ACHN (cell line): ENCODE measurements at places on chromosomes 4 and X.

- DNase-seq, result peak; percentile 63
Observed at GRCh38 chr4:105894660-105895582, at the start of gene NPNT. Gene NPNT, plus strand, starts transcription at chr4:105895471. Its CDS starts 182 bp downstream, at chr4:105895653.

DNA sequence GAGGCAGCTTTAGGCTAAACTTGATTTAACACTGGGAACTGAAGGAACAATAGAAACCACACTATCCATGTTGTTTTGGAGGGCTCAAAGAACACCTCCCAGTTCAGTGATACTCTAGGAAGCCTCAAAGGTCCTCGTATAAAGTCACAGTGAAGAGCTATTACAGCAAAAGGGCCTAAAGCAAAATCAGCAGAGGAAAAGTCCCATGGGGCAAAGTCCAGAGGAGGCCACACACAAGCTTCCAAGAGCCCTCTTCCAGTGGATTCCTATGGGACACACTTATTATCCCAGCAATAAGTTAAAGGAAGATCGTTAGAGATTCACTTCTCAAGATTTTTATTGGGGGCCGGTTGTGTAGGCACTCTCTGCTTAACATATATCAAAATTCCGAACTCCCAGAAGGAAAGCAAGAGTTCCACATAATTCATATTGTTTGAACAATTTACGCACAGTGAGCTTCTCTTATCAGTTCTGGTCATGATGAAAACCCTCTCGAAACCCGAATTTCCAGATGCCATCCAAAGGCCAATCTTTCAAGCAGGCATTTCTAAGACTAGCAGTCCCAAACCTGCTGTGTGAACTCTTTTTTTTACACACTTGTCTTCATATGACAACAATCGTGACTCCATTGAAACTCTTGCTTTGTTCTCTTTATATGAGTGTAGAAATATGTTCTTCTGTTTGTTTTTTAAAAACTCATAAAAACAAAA is 53.7 kb downstream of the ANXA5 start:
- DNase-seq, result no peak

- no peak for DNase-seq
Observed at GRCh38 chr4:34280131-34280530, 1964.2 kb downstream of the ARAP2 start.

DNA sequence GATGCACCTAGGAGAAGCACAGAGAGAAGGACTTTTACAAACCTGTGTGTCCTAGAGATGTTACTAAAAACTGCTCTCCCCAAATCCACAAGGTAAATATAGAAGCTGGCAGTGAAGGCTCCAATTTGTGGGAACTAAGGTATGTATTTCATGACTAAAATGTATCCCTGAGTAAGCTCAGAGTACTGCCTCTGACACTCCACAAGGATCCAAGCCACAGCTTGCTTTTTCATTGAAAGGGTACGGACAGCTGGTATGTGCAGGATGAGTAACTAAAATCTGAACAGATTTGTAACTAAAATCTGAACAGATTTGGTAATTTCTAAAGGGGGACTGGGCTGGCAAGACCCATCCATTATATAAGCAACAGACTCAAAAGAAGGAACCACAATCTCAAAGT is 187.6 kb downstream of the DCLK2 start:
- DNase-seq, result no peak

DNA sequence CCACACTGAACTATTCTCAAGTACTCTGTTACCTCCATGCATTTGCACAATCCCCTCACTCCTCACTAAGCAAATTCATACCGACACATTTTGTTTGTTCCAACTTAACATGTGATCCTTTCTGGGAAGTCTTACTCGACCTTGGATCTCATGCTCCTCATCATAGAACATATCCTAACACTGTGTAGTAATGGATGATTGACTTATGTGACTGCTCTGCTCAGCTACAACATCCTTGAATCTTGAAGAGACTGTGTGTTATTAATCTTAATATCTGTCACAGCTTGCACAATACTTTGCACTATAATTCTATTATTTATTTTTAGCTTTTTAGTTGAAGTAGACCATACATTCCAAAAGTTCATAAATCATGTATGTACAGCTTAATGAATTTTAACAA is 23.9 kb upstream of the TRPC3 start:
- DNase-seq, result no peak

- DNase-seq, result no peak
Observed at GRCh38 chr4:181619651-181620050, 623.6 kb upstream of the TENM3 start.

DNA sequence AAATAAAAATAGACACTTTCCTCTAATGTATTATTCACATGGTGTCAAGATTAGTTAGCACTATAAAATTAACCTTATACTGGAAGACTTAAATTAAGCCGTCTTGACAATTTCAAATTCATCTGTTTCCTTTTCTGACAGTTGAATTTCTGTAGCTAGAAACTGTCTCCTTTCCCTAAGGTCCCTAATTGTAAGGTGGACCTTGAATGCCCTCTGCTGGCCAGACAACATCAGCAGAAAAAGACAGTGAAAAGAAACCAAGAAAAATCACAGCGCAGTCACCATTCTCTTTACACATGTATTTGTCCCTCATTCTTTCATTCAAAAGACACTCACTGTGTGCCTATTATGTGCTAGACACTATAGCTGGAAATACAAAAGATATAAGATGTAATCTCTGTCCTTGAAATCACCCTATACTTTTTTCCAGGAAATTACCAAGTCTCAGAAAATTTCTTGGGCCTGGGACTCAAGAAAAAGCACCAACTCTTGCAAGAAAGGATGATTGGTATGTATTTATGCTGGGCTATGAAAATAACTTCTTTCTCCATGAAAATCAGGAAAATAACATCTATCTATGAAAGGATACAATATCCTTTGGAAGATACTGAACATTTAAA is 32.7 kb upstream of the AMBN start:
- peak; percentile 50 for DNase-seq

- DNase-seq, result no peak
Observed at GRCh38 chrX:23666282-23666681, 1.0 kb upstream of the PRDX4 start.

DNA sequence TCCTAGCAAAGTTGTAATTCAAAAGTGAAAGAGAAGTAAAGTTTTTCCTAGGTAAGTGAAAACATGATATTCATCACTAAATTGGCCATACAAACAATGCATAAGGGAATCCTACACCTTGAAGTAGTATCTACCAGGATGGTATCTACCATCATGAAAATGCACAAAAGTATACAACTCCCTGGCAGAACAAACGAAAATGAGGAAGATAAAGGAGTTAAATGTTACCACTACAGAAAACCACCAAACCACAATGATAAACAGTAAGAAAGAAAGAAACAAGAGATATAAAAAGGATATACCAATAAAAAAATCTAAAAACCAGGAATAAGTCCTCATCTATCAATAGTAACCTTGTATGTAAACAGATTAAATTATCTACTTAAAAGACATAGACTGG is 26.9 kb downstream of the GK2 start:
- no peak for DNase-seq
